ENCODE measurements at places on chromosomes 6 and 20.

DNA sequence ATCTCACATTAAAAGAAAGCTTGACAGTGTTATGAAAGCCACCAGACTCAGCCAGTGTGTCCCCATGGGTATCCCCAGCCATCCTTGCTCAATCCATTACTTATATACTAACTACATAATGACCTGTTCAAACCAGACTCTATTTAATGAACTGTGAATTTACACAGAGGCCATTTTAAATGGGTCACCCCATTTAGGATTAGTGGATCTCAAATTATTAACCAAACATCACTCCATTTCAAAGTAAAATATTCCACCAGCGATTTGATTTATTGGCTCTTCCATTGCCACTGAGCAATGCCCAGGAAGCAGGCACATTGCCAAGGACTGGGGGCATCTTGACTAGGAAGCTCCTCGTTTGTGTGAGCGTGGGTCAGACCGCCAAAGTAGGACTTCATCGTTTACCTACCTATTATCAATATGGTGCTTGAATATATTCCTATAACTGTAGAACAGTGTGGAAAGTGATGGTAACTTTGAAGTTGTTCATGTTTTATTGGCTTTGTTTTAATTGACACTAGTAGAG is 15.5 kb upstream of the NPEPL1 start:
- DNase-seq = no peak

- DNase-seq = peak; percentile 47
These were observed 111.9 kb downstream of the CEBPB start for GRCh38 chr20:50302341-50303057.

GRCh38 chr6:167219967-167220512 is 62.3 kb upstream of the GPR31 start:
- DNase-seq = no peak

- DNase-seq = peak; percentile 64
These were observed 6.0 kb downstream of the STMND1 start for GRCh38 chr6:17107863-17108262.

DNA sequence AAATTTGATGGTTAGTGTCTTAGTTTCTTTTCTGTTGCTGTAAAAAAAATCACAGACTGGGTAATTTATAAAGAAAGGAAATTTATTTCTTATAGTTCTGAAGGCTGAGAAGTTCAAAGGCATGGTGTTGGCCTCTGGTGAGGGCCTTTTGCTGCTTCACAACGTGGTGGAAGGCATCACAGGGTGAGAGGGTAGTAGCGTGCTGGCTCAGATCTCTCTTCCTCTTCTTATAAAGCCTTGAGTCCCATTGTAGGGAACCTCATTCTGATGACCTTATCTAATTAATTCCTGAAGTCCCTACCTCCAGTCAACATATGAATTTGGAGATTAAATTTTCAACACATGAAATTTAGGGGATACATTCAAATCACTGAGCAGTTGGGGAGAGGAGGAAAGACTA is 62.0 kb downstream of the ARID1B start:
- no peak for DNase-seq

DNA sequence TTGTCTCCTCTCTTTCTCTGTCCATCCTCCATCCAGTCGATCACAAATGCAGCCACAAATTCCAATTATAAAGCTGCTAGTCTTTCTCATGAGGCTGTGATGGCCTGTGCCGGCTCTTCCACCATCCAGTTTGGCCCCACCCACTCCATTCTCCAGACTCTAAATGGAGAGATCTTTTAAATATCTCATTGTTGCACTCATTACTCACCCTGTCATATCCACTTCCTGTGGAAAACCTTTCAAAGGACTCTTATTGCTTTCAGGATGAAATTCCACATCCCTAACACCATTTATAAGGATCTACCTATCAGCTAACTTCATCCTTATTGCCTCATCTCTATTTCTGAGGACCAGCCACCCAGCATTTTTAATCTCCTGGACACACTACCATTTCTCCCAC is 70.6 kb downstream of the NRN1 start:
- DNase-seq = peak; percentile 61

GRCh38 chr20:13262671-13263360 is 41.7 kb downstream of the ISM1 start:
- DNase-seq = no peak

- no peak for DNase-seq
These were observed 297.9 kb downstream of the TBC1D7 start for GRCh38 chr6:13030396-13030795.

- no peak for DNase-seq
These were observed 4.0 kb downstream of the RBBP8NL start for GRCh38 chr20:62423326-62423706.

DNA sequence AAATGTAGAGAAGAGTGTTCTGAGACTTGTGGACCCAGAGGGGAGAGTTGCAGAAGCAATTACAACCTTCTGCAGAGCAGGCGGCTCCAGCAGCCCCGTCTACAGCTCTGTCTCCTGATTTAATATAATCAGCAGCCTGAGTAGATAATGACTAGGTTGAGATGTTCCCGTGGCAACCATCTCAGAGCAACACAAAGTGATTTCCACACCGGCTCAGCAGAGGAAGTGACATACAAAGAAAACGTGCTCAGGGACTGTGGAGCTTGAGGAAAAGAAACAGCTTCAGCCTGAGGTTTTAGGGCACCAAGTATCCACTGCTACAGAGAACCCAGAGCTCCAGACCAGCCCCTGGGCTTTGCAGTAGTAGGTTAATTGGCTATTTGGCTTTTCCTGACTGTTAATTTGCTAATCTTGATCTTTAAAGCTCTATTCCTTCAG is 136.4 kb downstream of the MTFR2 start:
- peak; percentile 73 for DNase-seq

GRCh38 chr6:141704151-141704550 is 428.6 kb upstream of the GJE1 start:
- DNase-seq = no peak

DNA sequence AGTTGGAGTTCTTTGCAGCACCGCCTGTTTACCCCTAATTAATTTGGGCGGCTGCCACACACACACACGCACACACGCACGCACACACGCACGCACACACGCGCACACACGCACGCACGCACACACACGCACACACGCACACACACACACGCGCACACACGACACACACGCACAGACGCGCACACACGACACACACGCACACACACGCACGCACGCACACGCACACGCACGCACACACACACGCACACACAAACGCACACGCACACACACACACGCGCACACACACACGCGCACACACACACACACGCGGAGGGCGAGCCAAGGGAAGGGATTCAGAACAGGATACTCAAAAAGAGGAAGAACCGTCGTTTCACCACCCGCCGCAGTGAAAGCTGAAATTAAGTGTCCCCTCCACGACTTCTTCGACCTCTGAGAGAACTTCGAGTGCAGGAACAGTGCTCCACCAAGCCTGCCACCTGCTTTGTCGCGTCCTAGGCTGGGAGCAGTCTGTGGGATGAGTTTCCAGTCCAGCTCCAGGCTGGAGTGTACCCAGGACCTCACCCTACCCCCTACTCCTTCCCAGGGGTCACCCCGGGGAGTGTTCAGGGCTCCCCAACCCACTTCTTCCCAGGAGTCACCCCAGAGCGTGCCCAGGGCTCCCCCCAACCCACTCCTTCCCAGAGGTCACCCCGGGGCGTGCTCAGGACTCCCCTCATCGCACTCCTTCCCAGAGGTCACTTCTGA is 1.1 kb downstream of the RNASET2 start:
- DNase-seq = no peak
